ENCODE measurements at places on chromosomes 2 and 18.

- no peak for DNase-seq
Observed at GRCh38 chr2:62145478-62146100, 50.3 kb upstream of the B3GNT2 start.

- no peak for DNase-seq
Observed at GRCh38 chr18:25112821-25113434, 239.0 kb downstream of the ZNF521 start.

DNA sequence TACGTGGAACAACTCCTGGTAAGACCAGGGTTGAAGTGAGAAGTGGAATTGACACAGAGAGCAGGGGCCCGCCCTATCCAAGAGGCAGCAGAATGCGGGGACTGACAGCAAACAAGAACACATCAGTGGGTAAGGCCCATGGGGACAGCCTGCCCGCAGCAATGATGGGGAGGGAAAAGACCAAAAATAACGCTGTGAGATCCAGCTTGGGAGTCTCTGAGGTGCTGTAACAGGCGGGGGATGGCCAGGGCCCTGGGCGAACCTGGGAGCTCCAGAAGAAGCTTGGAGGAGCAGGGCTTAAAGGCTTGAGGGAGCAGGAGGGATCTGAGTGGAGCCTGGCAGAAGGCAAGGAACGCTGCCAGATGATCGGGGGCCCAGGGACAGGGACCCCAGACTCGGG lies 173.4 kb downstream of the TMEM200C start:
- no peak for DNase-seq

GRCh38 chr2:43718530-43719124 lies 42.4 kb upstream of the C1GALT1C1L start:
- no peak for DNase-seq

- DNase-seq = no peak
Observed at GRCh38 chr2:17793803-17794354, 22.4 kb upstream of the MSGN1 start.

GRCh38 chr2:230471074-230471473 lies 55.1 kb downstream of the SP100 start:
- DNase-seq = no peak

DNA sequence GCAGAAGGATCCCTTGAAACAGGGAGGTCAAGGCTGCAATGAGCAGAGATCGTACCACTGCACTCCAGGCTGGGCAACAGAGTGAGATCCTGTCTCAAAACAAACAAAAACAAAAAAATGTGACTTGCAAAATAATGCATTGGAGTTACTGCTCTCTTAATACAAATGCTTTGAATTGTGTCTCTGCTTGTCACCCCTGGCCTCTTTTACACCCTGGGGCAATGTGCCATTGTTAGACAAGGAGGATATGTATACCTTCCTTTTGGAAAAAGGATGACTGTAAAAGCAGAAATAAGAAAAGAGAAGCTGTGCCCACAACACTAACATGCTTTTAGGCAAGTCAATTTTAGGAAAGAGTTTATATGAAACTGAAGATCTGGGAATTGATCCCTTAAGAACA lies 20.8 kb upstream of the C2orf74 start:
- no peak for DNase-seq

DNA sequence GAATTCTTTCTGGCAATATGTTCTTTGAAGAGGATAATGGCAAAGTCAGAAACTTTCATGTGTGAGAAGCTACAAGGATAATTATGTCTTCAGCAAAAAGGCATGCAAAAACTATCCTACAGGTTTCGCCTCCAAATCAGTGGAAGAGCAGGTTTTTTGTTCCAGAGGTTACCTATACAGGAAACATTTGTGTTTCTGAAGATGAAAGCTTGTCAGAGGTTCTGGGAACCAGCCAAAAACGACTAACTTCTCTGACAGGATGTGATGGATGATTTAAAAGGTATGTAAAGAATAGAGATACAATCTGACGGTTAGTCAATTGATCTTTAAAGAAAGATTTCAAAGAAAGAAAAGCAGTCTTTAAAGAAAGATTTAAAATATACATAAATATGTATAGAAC lies 37.6 kb downstream of the RND3 start:
- no peak for DNase-seq

DNA sequence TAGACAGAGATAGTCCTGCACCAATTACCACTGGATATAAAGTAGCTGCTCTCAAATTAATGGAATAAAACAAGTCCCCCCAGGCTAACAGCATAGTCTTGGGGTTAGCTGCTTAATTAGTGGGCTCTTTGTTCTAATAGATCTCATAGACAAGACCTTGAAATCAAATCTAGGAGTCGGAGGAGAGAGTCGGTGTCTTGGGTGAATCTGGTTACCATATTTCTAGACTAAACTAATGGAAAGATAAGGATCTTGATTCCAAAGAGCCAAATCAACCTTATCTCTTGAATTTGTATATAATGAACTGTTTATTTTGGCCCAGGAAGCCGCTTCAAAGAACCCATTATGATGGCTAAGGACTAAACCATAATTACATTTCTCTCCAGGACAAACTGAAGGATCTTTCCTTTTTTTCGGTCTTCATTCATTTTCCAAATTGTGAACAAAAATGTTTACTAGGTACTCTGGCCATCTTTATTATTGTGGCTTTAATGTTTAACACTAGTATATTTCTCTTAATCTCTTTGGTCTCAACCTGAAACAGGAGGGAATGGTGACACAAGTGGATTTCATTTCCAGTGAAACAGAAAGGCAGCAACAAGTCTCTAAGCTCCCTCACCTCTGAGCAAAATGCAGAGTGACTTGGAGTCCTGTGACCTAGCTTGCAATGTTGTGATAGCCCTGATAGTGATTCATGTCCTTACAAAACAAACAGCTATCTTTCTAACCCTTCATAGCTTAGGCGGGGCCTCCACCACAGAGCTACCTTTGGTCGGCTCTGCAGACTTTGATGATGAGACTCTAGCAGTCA lies 137.9 kb upstream of the PARD3B start:
- DNase-seq = no peak
